ENCODE measurements at places on chromosomes 5 and 9.

- DNase-seq: no peak
These were observed 77.3 kb upstream of the LARP1 start for GRCh38 chr5:154677921-154678320.

DNA sequence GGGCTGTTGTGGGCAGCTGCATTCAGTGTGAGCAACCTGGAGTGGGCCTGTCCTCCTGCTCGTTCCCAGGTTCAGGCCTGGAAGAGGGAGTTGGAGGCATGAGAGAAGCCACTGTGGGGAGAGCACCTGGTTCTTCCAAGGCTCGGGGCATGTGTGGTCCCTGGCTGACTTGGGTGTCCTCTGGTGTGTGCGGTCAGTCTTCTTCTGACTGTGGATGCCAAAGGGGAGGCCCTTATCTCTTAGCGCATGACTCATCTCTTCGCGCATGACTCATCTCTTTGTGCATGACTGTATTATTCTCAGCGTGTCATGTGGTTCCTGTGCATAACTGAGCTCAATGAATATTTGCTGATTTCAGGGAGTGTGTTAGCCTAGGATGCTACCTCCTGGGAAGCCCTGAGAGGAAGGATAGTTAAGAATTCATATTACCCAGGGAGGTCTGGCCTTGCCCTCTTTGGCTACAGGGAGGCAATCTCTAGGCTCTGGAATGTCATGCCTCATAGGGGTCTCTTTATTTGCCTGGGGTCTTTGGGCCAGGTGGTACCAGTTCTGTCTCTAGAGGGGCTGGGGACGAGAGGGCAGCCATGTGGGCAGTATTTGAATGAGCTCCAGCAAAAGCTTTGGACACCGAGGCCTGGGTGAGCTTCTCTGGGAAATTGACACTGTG, 188.7 kb downstream of the HSPA4 start:
- DNase-seq: no peak

DNA sequence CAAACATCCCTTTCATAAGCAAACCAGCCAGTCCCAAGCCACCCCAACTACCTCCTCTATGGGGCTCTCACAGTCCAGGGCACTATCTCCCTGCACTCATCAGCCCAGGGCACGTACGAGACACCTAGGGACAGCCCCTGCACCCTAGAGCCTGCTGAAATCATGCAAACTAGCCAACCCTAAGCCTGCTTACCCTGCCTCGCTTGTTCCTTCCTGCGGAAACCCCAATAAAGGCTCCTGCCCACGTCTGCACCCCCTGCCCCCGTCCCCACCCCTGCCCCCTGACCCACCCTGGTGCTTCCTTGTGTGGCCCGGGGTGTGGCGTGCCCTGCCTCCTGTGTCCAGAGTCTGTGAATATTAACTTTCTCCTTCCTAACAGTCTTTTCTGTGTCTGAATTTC, 135.9 kb downstream of the GADD45G start:
- no peak for DNase-seq

- no peak for DNase-seq
These were observed 10.1 kb upstream of the GRIA1 start for GRCh38 chr5:153480401-153480800.

DNA sequence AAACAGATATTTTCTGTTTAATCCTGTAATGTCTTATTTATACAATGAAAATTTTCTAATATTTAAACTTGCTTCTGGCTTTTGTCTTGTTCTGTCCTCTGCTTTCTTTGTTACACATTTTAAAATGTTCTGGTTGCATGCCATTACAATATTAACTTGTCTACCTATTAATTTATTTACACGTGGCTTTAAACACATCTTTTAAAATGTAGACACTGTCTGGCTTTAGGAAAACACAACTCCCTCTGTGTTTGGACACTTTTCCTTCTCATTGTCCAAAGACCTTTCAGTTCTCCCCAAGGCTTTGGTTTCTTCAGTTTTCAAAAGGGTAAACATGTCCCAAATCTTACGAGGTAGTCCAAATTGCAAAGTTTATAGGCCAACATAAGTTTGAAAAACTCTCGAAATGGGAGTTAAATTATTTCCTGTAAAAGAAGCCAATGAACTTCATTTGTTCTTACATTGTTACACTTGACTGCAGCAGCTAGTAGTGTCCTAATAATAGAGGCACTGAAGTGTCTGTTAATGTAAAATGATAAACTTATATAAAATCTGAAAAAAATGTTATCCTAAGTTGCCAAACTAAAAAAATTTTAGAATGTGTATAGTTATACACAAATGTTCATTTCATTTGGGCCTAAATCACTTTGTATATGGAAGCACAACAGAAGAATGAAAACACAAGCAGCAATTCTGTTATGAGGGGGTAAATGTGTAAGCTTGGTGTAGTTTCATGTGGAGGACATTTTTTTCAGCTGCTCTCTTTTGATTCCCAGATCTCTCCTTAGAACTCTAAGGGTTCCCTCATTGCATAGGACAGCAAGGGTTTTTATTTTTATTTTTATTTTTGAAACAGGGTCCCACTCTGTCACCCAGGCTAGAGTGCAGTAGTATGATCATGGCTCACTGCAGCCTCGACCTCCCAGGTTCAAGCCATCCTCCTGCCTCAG, 53.8 kb downstream of the ALDH1A1 start:
- no peak for DNase-seq

GRCh38 chr5:142006363-142007236, 6.2 kb downstream of the GNPDA1 start:
- DNase-seq: no peak

DNA sequence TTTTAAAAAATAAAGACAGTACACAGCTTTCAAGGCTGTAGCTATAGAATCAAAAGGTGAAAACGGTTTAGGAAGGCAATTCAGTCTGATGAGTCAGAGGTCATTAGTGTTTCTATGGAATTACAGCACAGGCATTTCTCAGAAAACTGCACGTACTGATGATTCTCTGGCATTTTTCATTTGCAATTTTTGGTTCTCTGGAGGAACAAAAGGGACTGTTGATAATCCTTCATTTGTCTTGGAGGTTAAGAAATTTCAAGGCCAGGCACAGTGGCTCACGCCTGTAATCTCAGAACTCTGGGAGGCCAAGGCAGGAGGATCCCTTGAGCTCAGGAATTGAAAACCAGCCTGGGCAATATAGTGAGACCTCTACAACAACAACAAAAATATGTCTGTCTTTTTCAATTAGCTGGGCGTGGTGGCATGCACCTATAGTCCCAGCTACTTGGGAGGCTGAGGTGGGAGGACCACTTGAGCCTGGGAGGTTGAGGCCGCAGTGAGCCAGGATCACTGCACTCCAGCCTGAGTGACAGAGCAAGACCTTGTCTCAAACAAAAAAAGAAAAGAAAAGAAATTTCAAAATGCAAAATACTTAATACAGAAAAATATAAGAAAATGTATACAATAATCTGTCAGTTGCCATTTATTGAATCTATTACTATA, 27.3 kb downstream of the NR6A1 start:
- DNase-seq: no peak

DNA sequence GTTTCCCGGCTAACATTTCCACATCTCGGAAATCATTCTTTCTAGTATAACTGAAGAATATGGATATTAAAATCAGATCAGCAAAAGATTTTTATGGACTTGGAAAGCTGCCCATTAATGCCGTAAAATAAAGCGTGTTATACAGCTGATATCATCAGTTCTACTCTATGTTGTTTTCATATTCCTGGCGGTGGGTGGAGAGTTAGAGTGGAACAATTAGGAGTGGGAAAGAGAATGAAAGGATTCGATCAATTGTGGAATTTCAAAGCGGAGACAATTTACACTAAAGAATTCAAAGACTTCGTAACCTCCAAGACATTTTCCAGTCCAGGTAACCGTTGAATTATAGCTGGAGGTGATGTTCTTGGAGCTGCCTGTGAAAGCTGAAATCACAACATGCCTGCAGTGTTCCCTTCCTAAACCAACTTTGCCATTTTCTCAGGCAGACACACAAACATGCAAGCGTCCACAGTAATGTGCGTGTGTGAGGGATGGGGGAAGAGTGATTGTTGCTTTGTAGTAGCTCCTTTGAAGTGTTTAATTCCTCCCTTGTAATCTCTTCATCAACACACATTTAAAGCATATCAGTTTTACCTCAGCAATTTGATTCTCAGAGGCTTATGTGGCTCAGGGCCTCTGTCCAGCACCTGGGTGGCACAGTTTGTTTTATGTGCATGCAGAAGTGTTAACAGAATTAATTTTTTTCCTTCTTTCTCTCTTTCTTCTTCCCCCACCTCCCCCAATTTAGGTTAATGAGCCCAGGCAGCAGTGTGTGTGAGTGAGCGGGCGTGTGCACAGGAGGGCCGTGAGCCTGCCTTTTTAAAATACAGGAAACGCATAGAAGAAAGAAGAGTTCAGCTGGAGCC, 544.1 kb downstream of the RAB3C start:
- DNase-seq: no peak

DNA sequence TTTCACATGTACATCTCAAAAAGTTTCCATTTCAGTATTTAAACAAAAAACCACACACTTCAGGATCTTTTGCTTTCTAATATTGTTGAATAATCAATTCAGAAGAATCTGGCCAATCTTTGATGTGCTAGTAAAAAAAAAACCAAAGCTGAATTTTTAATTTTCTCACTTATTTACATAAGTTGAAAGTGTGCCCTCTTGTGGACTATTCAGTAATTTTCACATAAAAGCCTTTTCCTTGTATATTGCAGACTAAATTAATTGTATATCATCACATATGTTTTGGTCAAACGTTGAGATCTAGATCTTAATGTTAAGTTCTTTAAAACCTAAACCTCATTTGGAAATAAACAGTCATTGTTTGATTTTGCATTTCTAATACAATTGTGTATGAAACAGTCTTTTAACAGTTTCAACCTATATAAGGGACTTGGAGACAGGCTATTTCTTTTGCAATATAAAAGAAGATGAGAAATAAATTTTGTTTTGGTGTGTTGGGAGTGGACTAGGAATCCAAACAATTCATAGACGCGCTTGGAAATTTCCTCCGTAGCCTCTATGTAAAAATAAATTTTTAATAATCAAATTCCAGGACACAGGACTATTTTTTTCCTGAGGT, 68.1 kb downstream of the NIPBL start:
- DNase-seq: no peak

- DNase-seq: no peak
These were observed at the start of gene PCDHA8 for GRCh38 chr5:140840978-140841962. Gene PCDHA8 (plus strand): TSS chr5:140841187. CDS start chr5:140841322, 135 bp downstream.

DNA sequence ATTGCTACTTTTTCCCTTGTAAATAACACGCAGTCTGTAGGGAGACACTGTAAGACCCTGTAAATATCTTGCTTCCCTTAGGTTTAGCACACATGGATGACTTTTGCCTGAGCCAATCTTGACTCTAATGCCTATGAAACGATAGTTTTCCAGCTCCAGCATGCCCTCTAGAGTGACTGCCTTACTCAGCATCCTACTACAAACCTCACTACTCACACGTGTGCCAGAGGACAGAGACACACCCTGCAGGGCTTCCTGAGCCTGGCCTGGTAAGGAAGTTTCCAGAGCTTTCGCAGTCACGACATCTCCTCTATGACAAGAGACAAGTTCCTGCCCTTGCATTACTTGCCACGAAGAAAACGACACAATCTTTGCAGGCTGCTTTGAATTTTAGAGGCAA, 138.1 kb downstream of the ATPSCKMT start:
- no peak for DNase-seq
